H1 (cell line): ENCODE measurements at places on chromosomes 1 and 21. TPM values are rescaled to one million over a fixed set of nuclear protein-coding genes. Genes with fewer than 3 reads are reported as not detected.

Gene AIRE
- 0.09 and 0.20 TPM in 2 replicates for polyA plus RNA-seq

DNA sequence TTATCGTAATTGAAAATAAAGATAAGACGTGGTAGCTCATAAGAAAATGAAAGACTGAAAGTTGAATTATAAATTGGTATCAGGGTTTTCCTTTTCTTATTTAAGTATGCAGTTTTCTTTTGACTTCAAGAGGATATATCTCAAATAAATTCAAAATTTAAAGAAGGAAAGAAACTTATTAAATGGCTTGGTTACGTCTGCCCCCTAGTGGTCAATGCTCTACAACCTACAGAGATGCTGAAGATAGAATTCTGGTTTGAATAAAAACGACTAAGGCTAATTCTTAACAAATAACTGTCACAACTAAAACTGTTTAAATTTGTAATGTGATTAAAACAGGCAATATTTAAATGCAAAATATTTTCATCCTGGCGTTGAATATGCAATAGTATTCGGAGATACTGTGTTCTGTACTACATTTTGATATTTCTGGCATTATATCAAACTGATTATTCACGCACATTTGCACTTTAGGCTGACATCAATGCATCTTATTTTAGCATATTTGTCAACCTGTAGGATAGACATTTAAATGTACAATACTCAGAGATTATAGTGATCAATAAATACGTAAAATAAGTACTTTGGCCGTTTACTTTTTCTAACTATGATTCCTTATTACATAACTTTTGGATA lies 26.8 kb downstream of the IFI44 start:
- no peak for DNase-seq

Gene TMEM50A
- 67.4 and 111 TPM in 2 replicates for polyA plus RNA-seq

Gene REN
- polyA plus RNA-seq = 0.05 and 0.11 TPM in 2 replicates

DNA sequence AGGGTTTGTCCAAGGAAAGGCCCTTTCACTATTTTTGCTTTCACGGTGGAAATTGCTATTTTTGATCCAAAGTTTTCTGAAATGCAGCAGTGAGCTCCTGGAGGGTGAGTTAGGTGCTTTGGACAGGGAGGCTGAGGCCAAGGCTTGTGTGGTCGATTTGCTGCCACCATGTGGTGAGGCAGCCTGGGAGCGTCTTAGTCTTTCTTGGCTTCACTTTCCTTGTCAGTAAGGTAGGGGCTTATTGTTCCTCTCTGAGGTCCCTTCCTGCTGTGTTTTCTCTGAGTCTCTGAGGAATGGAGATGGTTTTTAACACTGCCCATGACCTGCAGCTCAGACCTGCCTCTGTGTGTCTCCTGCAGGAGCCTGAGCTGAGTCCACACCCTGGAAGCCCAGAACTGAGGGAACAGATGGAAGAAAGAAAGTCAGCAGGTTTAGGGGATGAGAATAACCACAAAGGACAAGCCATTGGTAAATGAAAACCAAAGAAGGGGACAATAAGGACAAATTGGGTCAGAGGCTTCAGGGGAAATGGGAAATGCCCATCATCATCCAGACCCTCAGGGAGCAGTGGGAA lies 20.1 kb upstream of the S100A10 start:
- peak; percentile 72 for DNase-seq

GRCh38 chr1:96333522-96334235 lies 387.9 kb upstream of the PTBP2 start:
- DNase-seq = no peak

DNA sequence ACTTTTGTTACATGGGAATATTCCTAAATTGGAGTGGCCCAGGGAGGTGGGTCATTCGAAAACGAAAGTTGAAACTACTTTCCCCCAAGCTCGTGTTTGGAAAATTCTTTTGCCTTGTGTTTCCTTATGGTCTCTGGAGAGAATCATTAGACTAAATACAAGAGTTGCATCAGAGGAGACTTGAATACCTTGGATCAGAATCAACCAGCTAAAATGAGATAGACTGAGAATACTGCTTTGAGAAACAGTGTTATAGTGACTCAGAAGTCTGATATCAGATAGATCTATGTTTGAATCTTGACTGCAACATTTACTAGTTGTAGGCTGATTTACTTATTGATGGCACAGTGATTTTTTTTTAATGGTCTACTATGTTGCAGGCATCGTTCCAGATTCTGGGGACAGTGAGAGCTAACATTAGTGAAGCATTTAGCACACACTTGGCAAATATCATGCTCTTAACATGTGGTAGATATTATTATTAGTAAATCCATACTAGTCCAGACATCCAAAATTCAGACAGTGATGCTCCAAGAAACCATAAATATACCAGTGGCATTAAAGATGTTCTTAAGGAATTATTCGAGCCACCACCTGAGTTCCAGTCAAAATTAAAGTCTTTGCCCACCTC lies 12.9 kb upstream of the ACTN2 start:
- DNase-seq = no peak

DNA sequence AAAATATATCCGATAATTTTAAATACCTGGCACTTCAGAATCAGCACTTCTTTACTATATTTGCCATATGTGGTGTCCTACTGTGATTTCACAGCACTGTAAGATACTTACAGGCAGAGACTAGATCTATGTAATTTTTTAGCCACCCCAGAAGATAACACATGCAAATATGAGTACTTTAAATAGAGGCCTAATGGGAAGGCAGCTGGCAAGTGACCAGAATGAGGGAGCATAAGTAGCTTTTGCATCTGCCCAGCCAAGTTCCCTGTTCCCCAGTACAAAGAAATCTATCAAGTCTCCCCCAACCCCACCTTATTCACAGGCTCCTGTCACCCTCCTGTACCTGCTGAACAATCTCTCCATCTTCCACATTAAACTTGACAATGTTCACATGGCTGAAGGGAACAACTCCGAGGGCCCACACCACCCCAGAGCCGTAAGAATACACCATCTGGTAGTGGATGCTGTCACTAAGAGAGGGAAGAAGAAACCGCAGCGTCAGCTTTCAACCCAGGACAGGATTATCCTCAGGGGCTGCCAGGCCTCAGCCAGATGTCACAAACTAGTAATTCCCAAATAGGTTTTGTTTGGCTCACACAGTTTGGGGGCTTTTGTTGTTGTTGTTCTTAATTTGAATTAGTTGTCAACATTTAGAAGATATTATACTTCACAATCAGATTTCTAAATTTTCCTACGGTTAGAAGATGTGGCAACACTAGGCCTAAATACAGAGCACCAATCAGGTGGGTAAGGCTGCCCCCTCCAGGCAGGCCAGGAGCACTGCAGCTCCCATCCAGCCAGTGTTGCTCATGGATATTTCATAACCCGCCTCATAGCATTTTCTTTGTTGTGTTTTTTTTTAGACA lies 10.4 kb downstream of the EMC1 start:
- DNase-seq = no peak

Gene VN1R5
- not detected in 2 replicates for polyA plus RNA-seq

GRCh38 chr1:23864801-23865542 lies 3.1 kb downstream of the FUCA1 start:
- no peak for DNase-seq

GRCh38 chr21:34055615-34056014 lies 17.8 kb upstream of the MRPS6 start:
- DNase-seq = no peak

- DNase-seq = peak; percentile 32
Measured at GRCh38 chr1:2605509-2606395, 19.2 kb downstream of the PRXL2B start.

Gene ZSCAN20
- 0.70 and 0.93 TPM in 2 replicates for polyA plus RNA-seq

- DNase-seq = no peak
Measured at GRCh38 chr1:196131691-196132090, 476.5 kb downstream of the KCNT2 start.

DNA sequence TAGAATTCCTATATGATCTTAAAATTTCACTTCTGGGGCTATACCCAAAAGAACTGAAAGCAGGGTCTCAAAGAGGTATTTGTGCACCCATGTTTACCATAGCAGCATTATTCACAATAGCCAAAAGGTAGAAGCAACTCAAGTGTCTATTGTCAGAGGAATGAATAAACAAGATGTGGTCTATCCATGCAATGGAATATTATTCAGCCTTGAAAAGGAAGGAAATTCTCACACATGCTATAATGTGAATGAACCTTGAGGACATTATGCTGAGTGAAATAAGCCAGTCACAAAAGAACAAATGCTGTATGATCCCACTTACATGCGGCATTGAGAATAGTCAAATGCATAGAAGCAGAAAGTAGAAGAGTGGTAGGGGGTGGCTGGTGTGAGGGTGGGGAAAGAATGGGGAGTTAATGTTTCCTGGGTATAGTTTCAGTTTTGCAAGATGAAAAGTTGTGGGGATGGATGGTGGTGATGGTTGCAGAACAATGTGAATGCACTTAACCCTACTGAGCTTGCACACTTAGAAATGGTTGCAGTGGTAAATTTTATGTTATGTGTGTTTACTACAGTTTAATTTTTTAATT lies 122.4 kb downstream of the TOMM20 start:
- DNase-seq = no peak

Gene SLC22A15
- 2.1 and 3.2 TPM in 2 replicates for polyA plus RNA-seq

- DNase-seq = no peak
Measured at GRCh38 chr1:181804989-181805388, 256.5 kb downstream of the ZNF648 start.

Gene ELF3
- polyA plus RNA-seq = 25.0 and 32.0 TPM in 2 replicates

- DNase-seq = no peak
Measured at GRCh38 chr1:238399558-238399957, 508.8 kb upstream of the ZP4 start.

DNA sequence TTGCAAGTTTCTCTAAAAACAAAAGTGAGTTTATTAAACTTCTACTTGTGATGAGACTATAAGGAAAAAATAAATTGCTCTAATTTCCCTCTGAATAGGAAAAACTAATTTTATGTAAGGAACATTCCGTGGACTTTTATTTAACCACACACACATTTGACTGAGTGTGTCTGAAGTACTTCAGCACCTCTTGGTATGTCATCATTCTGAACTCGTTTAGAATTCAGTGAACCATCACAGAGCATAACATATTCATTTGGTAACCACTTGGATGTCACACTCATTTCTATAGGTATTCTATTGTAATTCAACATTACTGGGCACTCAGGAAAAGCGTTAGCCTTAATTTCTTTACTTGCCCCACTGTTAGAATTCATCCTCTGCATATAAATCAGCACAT lies 79.1 kb downstream of the RGS21 start:
- DNase-seq = no peak

DNA sequence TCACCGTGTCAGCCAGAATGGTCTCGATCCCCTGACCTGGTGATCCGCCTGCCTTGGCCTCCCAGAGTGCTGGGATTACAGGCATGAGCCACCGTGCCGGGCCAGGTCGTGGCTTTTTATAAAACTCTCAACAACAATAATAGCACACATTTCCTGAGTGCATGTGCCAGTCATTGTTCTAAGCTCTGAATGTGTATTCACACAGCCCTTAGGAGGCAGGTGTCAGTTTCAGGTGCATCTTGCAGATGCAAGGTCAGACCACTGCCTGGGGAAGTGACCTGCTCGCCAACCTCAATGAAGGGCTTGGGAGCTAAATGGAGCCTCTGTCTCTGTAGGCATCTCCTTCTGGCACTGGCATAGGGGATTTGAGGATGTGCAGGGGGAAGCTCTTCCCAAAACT lies 1.6 kb upstream of the LEFTY2 start:
- DNase-seq = no peak

Gene FAM177B
- polyA plus RNA-seq = 0.06 and 0.11 TPM in 2 replicates

- no peak for DNase-seq
Measured at GRCh38 chr1:30876451-30877204, 31.9 kb downstream of the SDC3 start.

Gene KCNA3
- 1.1 and 1.2 TPM in 2 replicates for polyA plus RNA-seq

DNA sequence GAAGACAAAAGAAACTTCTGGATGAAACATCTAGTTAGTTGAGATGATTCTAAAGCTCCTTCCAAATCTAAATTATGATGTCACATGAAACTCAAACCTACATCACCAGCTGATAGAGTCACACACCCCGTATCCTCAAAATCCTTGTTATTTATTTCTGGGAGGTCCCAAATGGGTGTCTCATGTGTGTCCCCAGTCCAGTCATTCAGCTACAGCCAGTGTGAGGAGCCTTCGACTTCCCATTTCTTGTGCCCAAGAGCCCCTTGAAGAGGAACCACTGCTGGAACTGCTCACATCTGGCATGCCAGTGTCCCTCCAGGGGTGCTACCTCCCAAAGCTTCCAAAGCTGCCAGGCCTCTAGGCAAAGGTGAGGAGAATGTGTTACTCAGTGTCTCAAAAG lies 32.5 kb upstream of the KCNA3 start:
- no peak for DNase-seq

Gene CD247
- polyA plus RNA-seq = 1.9 and 2.0 TPM in 2 replicates

Gene KCTD3
- polyA plus RNA-seq = 22.4 and 43.0 TPM in 2 replicates

Gene ALX3
- 0.06 and 0.20 TPM in 2 replicates for polyA plus RNA-seq

DNA sequence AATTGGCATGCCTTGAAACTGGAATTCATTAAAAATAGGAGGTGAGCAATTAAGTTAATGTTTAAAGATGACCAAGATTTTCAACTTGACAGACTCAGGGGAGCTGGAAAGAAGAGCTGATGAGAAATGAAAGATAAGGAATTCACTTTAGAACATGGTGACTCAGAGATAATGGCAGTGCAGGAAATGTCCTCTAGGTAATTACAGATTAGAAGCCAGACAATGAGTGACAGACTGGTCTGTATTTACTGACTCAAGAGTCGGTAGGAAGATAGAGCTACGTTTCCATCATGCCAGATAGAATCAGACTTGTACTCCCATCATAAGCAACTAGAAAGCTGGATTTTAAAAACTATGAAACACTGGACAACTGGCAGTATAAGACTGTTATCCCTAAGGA lies 151.6 kb downstream of the AJAP1 start:
- DNase-seq = no peak

DNA sequence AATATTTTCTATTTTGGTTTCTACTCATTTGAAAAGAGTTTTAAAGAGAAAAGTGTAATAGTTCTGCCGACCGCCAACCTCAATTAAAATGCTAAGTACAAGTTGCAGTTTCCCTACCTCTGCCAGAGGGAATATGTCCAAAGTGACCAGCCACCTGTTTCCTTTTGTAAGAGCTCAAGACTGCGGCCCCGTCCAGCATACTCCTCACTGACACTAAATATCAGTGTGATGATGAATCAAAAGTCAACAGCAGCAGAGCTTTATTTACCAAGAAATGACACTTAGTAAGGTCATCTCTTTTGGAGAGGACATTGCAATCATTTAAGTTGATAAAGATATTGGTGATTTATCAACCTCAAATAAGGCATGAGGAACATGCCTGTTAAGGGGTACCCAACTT lies 57.4 kb upstream of the NRIP1 start:
- DNase-seq = no peak

Gene MX1
- polyA plus RNA-seq = 5.1 and 5.7 TPM in 2 replicates

Gene HEYL
- 1.8 and 2.9 TPM in 2 replicates for polyA plus RNA-seq

DNA sequence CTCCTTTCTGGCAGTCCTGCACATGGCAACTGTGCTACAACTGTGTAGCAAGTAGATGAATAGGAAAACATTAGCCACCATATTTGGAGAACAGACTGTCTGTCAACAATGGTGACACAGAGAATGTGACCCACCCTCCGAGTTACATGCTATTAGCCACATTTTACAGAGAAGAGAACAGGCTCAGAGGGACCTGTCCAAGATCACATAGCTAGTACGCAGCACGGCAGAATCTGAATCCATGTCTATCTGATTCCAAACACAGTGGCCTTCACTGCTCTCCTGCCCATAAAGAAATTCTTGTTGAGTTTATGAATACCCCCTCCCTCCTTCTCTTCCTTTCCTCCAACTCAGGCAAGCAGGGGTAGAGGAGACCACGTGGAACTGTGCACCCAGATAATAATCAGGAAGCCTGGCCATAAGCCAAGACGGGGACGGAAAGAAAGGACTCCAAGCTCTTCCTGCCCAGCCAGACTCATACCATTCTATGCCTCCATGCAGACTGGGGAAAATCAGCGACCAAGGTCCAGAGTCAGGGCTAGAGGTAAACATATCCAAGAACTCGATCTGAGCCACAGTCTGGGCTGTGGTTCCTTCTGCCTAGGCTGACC lies 78.8 kb downstream of the TRABD2B start:
- DNase-seq = no peak

Gene MPZ
- polyA plus RNA-seq = 5.1 and 8.1 TPM in 2 replicates
